Lung microvascular endothelial cell (primary cell): ENCODE measurements at places on chromosomes 12 and 14.
A peak's percentile ranks its signal among the peaks of the same experiment; 100 is the strongest.

- DNase-seq: no peak
These were observed 368.7 kb downstream of the TMEM132D start for GRCh38 chr12:129534966-129535750.

- peak; percentile 7 for DNase-seq
These were observed 601.5 kb downstream of the KCNH5 start for GRCh38 chr14:62443796-62444195.

GRCh38 chr12:53964315-53964713, 8.6 kb upstream of the HOXC11 start:
- no peak for DNase-seq

GRCh38 chr12:30691122-30691879, 4.4 kb downstream of the IPO8 start:
- peak; percentile 71 for DNase-seq

GRCh38 chr12:56720731-56721151, 4.4 kb downstream of the NACA start:
- no peak for DNase-seq

DNA sequence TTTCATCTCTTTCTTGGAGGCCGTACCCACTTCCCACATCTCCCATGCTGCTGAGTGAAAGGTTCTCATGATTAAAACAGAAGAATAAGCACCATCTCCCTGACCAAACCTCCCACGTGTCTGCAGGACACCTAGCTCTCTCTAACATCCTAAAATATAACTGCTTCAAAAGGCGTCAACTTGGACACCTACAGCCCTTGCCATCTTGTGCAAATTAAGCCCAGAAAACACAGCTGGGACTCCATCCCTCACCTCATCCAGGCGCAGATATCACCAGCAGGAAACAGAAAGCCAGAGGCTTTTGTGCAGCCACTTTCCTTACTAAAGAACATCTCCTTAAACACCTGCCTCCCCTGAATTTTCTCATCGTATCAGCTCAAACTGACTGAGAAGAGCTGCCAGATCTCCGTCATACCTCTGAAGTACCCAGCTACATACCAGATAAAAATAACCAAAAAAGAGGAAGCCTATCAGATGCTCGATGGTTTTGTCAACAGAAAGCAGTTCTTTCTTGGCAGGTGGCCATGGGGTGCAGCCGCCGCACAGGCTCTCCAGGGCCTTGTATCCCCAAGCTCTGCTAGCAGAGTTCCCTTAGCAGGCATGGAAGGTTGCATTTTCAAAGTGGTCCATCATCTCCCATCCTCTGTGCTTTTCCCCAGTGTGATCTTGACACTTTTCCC, 28.8 kb downstream of the MAP3K9 start:
- no peak for DNase-seq

DNA sequence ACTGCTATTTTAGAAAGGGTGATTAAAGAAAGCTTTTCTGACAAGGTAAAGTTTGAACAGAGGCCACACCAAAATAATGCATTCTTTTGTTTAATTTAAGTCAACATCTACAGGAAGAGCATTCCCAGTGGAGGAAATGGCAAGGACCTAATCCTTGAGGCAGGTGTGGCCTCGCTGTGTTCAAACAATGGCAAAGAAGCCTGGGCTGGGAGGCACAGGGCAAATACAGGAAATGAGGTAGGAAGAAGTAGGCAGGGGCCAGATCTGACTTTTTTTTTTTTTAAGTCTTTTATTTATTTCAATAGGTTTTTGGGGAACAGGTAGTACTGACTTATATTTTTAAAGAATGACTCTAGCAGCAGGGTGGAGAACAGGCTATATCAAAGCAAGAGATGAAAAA, 53.5 kb downstream of the ARMH4 start:
- DNase-seq: no peak

DNA sequence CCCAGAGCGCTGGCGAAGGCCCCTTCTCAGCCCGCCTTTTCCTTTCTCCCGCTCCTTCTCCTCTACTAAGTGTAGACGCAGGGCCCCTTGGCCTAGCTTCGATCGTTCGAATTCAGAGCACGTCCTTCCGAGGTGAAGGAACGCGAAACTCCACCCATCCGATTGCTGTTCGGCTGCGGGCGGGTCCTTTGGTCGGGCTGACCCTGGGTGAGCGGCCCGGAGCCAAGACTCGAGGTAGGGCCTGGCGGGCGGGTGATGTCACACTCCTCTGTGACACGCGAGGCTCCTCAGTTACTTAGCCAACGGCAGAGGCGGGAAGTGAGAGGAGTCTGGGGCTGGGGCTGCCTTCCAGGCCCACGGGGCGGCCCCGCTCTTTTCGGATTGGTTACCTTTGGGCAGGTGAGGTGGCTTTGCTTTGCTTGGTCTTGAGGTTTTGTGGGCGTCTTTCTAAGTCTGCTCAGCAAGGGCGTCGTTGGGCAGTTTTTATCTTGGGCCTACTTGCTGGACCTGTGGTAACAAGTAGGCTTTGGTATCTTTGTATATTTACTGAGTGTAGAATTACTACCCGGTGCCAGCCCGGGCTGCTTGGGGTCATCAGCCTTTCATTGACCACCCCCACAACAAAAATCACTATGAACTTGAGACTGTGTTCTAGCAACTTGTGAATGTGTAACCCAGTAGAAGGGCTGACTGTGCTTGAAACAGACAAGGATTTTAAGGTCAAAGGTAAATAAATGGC, 694 bp downstream of the TMBIM6 start:
- DNase-seq: peak; percentile 65

GRCh38 chr12:108807476-108807875, 49.9 kb downstream of the SSH1 start:
- DNase-seq: no peak

- DNase-seq: peak; percentile 81
These were observed 126.7 kb upstream of the CCDC196 start for GRCh38 chr14:66359500-66359899.

DNA sequence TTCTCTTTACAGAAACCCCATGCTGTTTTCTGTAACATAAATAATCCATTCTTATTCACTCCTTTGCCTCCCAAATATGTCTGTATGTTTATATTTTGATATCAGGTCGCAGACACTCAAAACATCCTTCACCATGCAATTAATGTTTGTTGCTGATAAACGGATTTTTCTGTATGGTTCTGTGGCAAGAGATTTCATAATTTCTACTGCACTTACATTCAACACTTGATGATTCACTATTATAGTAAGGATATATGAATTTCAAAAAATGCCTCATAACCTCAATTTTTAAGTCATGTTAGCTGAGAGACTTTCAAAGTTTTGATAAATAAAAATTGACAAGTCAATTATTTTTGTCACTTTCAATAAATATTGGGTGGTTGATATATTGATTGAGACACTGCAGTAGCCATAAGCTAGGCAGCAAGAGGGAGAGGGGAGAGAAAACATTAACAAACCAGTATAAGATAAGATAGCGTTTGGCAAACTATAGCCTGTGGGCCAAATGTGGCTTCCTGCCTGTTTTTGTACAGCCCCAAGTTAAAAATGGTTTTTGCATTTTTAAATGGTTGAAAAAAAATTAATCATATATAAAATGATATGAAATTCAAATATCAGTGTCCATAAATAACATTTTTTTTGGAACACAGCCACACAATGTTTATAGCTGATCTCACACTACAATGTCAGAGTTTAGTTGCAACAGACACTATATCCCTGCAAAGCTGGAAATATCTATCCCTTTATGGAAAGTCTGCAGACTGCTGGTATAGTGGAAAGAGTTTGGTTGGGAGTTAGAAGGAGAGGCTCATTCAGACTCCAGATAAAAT, 18.3 kb downstream of the ALDH6A1 start:
- peak; percentile 63 for DNase-seq

DNA sequence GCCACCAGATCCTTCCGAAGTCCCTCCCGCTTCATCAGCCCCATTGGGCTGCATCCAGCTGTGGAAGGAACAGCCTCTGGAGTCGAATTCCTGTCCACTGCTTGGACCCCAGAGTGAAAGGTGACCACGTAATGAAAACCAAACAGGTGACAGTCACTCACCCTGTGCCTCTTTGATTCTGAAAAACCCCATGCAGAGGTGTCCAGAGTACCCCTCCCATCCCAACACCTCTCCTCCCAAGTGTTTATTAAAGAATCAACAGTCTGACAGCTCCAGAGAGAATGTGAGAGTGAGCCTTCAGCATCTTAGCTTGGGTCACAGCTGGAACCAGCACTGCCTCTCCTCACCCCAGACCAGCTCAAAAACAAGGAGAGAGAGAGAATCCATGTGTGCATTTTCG, 178.6 kb upstream of the NOS1 start:
- DNase-seq: no peak

DNA sequence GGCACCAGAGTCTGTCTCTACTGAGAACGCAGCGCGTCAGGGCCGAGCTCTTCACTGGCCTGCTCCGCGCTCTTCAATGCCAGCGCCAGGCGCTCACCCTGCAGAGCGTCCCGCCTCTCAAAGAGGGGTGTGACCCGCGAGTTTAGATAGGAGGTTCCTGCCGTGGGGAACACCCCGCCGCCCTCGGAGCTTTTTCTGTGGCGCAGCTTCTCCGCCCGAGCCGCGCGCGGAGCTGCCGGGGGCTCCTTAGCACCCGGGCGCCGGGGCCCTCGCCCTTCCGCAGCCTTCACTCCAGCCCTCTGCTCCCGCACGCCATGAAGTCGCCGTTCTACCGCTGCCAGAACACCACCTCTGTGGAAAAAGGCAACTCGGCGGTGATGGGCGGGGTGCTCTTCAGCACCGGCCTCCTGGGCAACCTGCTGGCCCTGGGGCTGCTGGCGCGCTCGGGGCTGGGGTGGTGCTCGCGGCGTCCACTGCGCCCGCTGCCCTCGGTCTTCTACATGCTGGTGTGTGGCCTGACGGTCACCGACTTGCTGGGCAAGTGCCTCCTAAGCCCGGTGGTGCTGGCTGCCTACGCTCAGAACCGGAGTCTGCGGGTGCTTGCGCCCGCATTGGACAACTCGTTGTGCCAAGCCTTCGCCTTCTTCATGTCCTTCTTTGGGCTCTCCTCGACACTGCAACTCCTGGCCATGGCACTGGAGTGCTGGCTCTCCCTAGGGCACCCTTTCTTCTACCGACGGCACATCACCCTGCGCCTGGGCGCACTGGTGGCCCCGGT, at the start of gene PTGDR:
Gene PTGDR (plus strand): TSS at position 198 of the 778 bp plus-strand sequence. CDS start 117 bp downstream, at position 315.
- no peak for DNase-seq

GRCh38 chr12:46207644-46208043, 61.2 kb downstream of the SLC38A1 start:
- DNase-seq: no peak

DNA sequence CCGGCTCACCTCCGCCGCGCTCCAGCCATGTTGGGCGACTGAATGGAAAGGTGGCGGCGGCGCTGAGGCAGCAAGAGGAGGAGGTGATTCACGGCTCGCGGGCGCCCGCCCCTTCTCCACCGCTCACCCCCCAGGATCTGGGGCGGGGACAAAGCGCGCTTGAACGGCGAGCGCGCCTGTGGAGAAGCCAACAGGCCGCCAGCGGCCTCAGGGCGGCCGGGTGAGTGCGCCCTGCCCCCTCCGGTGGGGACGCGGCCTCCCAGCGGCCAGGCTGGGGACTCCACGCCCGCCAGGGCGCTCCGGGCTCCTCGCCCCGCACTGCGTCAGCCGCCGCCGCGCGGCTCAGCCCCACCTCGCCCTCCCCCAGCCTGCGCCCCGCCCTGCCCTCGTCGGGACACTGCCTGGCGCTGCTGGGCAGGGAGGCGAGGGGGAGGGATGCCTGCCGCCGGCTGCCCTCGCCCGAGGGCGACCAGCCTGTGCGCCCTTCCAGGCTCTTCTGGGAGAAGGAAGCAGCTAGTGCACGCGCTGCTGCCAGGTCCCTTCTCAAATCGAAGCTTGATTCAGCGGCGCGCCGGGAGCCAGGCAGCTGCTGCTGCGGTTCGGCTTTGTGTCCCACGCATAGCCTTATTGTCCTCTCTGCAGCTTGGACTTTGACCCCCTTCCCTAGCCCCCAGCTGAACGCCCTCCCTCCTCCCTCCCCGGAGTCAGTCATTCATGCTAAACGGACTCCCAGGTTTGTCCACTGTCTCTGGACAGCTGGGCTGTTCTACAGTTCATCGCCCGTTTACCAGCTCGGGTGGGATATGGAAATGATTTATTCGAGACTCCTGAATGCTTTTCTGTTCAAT, at the start of gene KIF21A:
Gene KIF21A (minus strand): TSS at position 40 of the 848 bp plus-strand sequence. CDS start 150 bp downstream, outside the sequence.
- peak; percentile 95 for DNase-seq

DNA sequence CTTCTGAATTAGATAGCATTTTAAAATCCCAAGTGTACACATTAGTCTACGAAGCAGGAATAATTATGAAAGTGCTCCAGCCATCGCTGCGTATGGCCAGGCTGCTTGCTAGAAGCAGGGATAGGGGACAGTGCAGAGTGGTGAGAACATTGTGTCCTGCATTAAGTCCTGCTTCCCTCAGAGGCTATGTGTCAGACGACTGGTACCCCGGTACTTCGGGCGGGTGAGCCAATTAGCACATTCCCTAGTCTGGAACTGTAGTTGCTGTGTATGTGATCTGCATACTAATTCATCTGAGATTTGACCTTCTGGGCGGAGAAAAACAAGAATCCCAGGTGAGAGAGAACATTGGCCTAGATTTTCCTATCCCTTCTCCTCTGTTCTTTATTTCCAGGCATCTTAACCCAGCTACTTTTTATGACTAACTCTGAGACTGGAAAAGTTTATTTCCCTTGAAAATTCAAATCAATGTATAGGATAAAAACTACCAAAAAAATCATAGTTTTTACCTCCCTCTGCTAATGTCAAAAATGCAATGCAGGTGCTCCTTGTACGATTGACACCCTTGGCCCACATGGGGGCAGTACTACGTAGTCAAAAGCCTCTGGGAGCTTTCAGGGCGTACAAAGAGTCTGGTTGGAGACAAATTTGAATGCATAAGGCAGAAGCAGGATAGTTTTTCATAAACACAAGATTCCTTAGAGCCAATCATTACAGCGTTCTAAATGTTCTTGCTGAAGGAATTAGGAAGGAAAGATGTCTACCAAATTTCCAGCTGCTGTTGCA, 764.3 kb downstream of the NOVA1 start:
- peak; percentile 58 for DNase-seq

GRCh38 chr12:118034429-118035189, 18.1 kb downstream of the RFC5 start:
- DNase-seq: peak; percentile 60

DNA sequence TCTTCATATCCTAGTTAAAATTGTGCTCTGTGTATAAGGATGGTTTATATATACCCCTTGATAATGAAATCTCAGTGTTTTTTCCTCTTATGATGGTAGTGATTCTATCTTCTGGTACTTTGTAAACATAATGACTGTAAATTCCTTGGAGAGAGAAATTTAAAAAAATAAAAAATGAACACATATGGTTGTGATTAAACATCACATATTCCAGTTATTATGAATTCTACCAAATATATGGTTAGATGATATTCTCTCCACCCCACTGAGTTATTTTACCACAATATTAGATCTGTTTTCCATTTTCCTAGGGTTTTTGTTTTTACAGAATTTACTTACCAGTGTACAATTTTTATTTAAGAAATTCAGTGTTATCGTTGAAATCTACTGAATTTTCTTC, 481.9 kb upstream of the NOVA1 start:
- no peak for DNase-seq

DNA sequence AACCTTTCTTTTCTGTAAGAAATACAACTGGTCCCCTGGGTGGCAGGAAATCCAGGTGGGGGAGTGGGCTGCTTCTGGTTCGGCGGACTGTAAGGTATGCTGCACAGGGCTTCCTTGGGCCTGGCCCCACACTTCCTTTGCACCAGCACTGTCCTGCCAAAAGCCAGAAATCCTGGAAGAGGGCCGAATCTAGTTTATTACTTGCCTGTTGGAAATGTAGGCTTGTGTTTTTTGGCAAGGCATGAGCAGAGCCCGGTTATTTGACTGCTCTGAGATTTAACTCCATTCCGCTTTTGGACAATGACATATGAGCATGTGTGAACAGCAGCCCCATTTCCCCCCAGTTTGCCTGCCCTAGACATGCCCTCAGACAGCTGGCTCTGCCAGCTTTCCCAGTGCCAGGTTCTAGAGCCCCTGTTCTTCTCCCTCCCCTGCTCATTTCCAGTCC, 86.6 kb downstream of the BORCS5 start:
- DNase-seq: peak; percentile 91
